ENCODE measurements at places on chromosomes 12 and 14. TPM values are rescaled to one million over a fixed set of nuclear protein-coding genes. Genes with fewer than 3 reads are reported as not detected.

The NKX2-1 gene
- not detected for total RNA-seq

The LALBA gene
- total RNA-seq, result not detected

The CIT gene
- under 0.01 TPM for total RNA-seq

The LRRC9 gene
- total RNA-seq, result not detected

The GLS2 gene
- not detected for total RNA-seq

The ACOT6 gene
- not detected for total RNA-seq

The TMEM52B gene
- total RNA-seq, result not detected

The CACNA1C gene
- total RNA-seq, result 45.3 TPM

- peak; percentile 53 for DNase-seq
Observed at GRCh38 chr14:56422703-56423213, 156.8 kb upstream of the TMEM260 start.

DNA sequence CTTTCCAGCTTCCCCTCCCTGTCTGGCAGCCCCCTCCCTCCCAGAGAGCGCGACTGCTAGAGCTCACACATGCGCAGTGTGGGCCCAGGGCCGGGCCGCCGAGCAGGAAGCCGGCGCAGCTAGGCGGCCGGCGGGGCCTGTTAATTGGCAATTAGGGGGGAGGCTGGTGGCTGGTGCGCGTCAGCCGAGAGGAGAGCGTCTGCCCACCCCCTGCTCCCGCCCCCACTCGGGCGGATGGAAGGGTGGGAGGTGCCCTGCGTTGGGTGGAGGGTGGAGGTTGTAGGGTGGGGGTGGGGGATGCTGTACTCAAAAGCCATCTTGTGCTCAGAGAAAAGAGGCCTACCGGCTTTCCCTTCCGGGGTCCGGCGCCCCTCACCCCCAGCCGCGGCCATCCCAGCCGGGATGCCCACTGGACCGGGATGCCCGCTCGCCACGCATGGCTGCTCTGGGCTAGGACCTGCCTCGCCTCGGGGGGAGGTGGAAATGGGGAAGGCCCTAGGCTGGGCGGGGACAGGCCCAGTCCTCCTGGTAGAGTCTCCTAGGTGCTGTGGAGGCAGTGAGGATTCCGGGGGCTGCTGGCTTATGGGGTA lies 9.2 kb downstream of the HOXC8 start:
- DNase-seq, result peak; percentile 93

DNA sequence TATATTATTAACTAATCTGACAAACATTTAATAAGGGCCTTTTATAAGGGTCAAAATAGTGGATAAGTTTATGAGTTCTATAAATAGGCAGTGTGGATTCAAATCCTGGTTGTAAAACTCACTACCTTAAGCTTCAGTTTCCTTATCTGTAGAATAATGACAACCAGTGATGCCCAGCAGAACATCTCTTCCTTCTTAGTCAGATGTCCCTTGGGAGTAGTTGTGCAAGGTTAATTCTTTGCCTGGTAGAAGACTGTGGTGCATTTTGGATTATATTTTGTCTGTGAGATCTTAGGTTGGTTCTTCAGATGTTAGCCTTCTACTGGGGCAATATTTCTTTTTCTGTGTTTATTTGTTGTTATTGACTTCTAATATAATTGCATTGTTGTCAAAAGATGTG lies 59.5 kb downstream of the ARID2 start:
- DNase-seq, result no peak

DNA sequence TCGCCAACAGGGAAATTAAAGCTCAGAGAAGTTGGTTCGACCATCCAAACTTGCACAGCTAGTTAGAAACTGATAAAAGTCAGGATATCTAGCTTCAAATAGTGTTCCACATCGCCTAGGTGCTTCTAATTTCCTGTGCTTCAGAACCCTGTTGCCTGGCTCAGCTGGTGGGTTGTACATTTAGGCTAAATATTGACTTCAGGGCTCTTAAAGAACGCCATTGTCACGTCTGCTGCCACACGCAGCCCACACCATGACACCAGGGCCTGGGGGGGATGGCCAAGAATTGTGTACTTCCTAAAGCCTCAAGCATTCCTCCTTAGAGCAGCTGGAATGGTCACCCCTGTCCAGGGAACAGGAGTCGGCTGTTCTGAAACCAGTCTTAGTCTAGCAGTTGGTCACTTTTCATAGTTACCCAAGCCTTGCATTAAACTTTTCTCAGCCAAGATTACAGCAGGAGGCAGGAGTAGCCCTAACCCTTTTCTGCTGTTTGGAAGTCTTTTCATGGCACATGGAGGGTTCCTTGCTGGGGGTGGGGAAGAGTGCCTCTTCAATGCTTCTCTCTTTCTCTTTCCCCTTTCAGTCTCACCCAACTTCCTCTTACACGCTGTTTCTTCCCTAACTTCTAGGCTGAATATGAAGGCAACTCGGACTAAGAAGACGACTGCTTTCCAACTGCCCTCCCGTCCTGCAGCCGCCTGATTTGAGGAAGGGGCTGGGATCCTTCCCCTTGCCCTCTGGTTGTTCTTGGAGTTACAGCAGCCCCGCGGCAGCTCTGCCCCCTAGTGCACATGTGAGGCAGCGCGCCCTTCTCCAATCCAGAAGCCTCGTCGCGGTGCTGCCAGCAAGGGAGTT lies 17.1 kb downstream of the FOS start:
- peak; percentile 84 for DNase-seq

DNA sequence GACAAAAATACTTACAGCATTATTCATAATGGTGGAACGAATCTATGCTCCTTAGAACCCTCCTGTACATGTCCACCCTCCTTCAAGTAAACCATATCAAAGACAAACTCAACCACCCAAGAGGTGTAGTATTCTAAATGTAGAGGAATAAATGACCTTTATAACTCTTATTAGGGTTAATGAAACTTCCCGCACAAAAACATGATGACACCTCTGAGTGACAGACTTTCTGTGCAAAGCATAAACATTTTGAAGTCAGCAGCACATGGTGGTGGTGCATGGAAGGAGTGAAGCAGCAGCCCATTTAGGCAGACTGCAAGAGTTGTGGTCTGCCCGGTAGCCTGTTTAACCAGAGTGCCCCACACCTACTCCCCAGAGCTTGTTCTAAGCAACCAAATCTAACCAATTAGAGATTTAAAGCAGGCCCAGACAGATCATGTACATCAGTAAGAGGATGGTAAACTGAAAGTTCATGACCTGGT lies 615 bp upstream of the ASB8 start:
- no peak for DNase-seq

- DNase-seq, result no peak
Observed at GRCh38 chr14:90483571-90483974, 86.7 kb downstream of the CALM1 start.

DNA sequence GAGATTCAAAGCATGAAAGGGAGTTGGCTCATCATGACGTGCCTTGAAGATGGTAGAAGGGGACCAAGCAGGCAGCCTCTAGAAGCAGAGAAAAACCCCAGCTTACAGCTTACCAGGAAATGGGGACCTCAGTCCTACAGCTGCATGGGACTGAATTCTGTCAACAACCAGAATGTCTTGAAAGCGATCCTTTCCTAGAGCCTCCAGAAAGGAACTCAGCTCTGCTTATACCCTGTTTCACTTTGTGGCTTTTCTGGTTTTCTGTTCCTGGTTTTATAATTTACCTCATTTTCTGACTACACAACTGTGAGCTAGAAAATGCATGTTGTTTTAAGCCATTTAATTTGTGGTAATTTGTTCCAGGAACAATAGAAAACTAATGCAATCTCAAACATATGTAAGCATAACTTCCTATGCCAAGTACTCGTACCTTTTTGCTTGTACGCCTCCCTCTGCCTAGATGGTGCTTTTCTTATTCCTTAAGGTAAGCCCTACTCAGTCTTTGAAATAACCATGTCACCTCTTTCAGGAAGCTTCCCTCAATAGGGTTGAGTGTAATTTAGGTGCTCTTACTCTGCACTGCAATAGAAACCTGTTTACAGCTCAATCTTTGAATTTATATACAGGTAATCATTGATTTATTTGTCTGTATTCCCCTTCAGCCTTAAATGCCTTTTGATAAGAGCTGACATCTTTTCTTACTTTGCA lies 348.8 kb downstream of the TMEM117 start:
- DNase-seq, result no peak

- no peak for DNase-seq
Observed at GRCh38 chr12:84995641-84996040, 40.4 kb downstream of the TSPAN19 start.

- no peak for DNase-seq
Observed at GRCh38 chr12:123712780-123713319, 697 bp downstream of the ATP6V0A2 start.

DNA sequence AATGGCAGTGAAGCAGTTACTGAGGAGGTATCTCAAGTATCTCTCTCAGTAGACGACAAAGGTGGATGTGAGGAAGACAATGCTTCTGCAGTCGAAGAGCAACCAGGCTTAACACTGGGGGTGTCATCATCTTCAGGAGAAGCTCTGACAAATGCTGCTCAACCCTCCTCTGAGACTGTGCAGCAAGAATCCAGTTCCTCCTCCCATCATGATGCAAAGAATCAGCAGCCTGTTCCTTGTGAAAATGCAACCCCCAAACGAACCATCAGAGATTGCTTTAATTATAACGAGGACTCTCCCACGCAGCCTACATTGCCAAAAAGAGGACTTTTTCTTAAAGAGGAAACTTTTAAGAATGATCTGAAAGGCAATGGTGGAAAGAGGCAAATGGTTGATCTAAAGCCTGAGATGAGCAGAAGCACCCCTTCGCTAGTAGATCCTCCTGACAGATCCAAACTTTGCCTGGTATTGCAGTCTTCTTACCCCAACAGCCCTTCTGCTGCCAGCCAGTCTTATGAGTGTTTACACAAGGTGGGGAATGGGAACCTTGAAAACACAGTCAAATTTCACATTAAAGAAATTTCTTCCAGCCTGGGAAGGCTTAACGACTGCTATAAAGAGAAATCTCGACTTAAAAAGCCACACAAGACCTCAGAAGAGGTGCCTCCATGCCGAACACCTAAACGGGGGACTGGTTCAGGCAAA lies 216.6 kb downstream of the AKAP6 start:
- DNase-seq, result no peak

DNA sequence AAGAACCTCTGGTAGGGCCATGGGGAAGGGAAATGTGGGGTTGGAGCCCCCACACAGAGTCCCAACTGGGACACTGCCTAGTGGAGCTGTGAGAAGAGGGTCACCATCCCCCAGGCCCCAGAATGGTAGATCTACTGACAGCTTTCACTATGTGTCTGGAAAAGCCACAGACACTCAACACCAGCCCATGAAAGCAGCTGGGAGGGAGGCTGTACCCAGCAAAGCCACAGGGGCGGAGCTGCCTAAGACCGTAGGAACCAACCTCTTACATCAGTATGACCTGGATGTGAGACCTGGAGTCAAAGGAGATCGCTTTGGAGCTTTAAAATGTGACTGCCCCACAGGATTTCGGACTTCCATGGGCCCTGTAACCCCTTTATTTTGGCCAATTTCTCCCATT lies 97.8 kb downstream of the HMGA2 start:
- DNase-seq, result no peak

DNA sequence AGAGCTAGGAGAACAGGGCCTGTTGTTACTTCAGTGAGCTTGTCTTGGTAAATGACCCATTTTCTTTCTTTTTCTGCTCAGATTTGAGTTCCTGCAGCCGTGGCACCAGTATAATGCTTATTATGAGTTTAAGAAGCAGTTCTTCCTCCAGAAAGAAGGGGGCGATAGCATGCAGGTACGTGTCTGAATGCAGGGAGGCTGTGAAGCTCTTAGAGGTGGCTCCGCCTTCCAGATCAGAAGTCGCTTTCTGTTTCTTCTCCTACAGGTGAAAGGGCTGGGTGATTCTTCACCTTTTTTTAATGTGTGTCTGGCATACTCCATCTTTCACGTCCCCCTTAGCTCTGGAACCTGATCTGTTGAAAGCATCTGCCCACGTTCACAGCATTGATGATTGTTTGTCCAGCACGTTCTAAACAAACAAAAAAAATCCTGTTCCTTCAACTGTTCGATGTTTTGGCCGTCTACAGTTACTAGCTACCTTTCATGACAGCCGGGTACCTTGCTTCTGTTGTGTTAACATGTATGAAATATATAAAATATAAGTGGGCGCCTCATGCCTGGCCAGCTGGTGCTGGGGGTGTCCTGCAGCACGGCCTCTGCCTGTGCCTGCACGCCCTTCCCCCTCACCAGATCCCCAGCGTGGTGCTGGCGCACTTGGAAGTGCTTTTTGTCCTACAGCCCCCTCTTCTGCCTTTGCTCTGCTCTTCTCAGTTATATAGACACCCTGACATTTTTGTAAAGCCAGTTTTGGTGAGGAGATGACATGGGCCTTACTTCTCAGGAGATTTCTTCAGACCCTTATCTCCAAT lies 44.6 kb downstream of the SFSWAP start:
- no peak for DNase-seq

GRCh38 chr12:57087691-57088353 lies 1.1 kb upstream of the NAB2 start:
- peak; percentile 97 for DNase-seq

DNA sequence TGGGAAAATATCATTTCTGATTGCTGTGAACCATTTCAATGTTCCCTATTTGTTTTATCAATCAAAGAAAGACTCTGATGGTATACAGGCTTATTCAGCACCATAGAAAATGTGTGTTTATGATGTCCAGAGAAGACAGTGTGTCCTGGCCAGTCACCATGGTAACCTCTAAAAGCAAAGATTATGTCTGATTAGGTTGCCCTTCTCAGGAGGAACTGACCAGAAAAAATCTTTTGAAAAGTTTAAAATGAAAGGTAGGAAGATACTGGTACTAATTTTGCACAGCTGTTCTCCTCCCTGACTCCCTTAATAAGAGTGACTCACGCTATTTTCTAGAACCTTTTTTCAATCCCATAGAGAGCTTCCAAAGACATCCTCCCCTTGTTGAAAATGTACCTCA lies 391.8 kb upstream of the DCN start:
- no peak for DNase-seq

- no peak for DNase-seq
Observed at GRCh38 chr12:92297932-92298696, 152.5 kb upstream of the BTG1 start.

DNA sequence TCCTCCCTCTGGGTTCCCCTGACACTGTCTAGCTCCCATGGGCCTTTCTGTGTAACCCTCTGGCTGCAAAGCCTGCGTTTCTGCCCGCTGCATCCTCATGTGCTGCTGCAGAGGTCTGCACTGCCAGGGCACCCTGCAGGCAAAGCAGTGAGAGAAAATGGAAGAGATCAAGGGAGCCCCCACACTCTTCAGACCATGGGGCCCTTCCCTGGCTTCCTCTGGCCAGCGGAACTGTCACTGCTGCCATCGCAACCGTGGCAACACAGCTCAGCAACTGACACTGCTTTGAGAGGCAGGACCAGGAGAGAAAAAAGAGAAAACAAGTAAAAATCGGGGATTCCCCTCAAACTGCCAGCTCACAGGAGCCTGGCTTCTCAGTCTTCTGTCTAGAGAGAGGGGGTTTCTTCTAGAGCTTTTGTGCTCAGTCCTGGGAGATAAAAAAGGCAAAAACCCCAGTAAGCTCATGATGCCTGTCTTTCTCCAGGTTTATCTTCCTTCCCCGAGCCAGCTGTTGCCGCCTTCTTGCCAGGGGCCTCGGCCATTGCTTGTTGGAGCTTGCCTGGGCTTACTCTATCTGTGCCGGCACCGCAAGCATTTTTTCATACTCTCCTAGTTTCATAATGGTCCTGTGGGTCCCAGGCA lies 38.9 kb downstream of the C14orf132 start:
- DNase-seq, result no peak

- no peak for DNase-seq
Observed at GRCh38 chr14:52051871-52052270, 17.0 kb downstream of the NID2 start.

Data from uterus (tissue), 4 donors.